ENCODE measurements at places on chromosomes 11 and 22. TPM values are rescaled to one million over a fixed set of nuclear protein-coding genes. Genes with fewer than 3 reads are reported as not detected.

- no peak for DNase-seq
These were observed 39.6 kb downstream of the QSER1 start for GRCh38 chr11:32932196-32932595.

DNA sequence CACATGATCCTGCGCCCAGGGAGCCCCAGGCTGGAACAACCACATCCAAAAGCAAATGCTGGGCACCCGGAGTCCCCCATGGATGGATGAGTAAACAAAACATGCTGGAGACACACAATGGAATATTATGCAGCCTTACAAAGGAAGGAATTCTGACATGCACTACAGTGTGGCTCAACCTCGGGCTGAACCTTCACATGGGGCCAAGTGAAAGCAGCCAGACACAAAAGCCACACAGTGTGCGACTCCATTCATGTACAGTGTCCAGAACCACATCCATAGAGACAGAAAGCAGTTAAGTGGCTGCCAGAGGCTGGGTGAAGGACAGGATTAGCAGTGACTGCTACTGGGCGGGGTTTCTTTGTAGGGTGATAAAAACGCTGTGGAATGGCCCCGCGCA lies 10.1 kb downstream of the POLR3H start:
- DNase-seq, result no peak

GRCh38 chr11:107857550-107858216 lies 904 bp downstream of the SLC35F2 start:
- DNase-seq, result no peak

DNA sequence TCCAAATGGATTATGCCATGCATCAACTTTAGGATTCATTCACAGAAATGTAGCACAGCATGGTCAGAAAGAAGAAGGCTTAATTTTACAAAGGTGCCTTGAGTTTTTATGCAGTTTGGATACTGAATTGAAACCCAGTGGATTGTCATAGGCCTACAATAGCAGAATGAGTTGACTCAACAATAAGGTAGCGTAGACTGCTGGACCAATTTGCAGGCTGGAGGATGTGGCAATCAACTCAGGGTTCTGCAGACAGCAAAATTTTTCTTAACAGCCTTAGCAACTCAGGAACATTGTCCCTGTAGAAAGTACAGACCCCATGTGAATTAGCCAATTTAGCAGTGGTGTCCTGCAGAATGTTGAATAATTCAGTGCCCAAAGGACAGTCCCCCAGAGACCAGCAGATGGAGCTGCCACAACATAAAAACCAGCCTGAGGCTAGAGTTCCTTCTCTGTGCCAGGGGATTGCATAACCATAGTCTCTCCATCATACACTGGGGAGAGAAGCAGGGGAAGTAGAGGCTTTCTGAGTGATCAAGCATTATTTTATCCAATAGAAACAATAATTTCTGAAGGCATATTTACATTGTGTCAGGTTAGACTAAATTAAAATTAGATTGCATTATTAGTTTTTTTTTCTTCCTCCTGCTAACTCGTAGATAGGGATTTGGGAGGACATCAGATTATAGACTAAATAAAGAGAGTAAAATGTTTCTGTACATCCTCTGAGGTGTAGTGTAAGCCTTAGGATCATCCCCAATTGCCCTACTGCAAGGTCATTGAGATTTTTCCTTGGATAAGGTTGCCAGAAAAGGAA lies 20.3 kb upstream of the MRPL17 start:
- peak; percentile 63 for DNase-seq

GRCh38 chr22:41801147-41801819 lies 804 bp downstream of the CCDC134 start:
- no peak for DNase-seq

- no peak for DNase-seq
These were observed 1046.7 kb downstream of the DLG2 start for GRCh38 chr11:84580428-84580827.

DNA sequence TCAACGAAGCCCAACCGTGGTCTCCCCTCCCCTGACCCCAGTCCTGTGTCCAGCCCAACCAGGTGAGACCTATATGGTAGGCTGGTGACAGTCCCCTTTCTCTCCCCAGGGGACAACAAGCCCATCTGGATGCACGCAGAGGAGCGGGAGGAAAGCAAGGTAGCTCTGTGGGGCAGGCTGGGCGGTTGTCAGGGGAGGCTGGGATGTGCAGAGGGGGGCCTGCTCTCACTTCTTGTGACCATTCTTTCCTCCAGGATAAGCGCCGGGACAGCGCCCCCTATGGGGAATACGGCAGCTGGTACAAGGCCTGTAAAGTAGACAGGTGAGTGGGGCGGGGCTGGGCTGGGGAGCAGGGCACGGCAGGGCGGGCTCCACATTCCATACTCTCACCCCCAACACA lies 3.5 kb upstream of the RAB1B start:
- DNase-seq, result no peak

GRCh38 chr22:38946771-38947170 lies 10.6 kb upstream of the APOBEC3A start:
- DNase-seq, result no peak

- no peak for DNase-seq
These were observed 16.9 kb downstream of the CDPF1 start for GRCh38 chr22:46233231-46233630.

DNA sequence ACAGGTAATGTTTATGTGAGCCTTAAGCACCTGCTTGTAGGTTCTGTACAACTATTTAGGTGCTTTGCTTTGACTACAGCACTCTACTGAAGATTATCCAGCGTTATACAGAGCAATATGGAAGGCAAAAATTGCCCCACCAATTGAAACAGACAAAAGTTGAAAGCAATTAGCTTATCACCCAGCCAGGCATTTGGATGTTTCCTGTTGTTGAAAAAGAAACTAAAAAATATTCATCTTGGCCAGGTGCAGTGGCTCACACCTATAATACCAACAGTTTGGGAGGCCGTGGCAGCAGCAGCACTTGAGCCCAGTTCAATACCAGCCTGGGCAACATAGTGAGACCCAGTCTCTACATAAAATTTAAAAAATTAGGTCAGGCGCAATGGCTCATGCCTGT lies 18.5 kb downstream of the ATL3 start:
- no peak for DNase-seq

DNA sequence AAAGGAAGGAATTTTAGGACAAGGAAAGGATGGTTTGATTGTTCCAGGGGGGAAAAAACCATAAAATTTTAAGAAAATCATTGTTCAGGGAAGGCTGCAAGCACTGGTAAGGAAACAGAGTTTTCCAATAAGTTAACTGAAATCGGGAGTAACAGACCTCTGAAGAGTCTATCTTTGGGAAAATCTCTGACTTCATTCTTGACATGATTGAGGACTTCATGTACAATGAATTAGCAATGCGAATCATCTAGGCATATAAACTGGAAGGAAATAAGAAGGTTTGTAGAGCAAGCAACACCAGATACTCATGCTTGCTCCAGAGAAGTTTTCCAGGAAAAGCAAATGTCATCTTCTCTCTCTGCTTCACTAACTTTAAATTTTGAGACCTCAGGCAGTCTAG lies 18.5 kb downstream of the APLP2 start:
- no peak for DNase-seq

DNA sequence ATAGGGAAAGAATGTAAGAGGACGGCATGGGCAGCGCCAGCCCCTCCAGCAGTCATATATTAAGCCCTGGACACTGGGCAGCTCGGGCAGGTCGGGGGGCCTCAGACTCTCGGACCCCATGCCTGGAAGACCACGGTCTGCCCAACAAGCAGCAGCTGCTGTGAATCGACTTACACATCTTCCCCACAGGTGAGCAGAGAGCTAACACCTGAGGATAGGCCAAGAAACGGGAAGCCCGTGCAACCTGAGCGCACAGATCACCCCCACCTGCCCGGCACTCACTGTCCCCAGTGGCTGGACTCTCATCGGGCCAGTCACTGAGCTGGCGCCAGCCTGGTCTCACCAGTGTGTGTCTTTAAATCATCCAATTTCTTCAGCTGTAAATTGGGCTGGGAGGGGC lies 4.7 kb upstream of the TCF20 start:
- DNase-seq, result no peak

DNA sequence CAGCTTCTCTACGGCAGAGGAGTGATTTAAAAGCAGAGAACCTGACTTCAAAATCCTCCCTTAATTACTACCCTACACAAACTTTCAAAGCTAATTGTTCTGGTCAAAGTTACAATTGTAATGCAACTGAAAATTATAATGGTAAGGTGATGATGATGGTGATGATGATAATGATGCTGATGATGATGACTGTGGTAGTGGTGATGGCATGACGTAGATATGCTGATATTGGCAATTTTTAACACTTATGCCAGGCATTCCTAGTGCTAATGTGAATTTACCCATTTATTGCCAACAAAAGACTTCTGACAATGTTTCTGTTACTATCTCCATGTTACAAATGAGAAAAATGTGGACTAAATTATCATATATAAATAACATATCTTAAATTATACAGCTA lies 1831.1 kb downstream of the LRRC4C start:
- DNase-seq, result no peak

- DNase-seq, result no peak
These were observed 224.4 kb upstream of the MTNR1B start for GRCh38 chr11:92744929-92745585.

GRCh38 chr11:19980957-19981669 lies 179.2 kb downstream of the DBX1 start:
- DNase-seq, result peak; percentile 66

- no peak for DNase-seq
These were observed 1.2 kb upstream of the APOBEC3C start for GRCh38 chr22:39012533-39013511.

DNA sequence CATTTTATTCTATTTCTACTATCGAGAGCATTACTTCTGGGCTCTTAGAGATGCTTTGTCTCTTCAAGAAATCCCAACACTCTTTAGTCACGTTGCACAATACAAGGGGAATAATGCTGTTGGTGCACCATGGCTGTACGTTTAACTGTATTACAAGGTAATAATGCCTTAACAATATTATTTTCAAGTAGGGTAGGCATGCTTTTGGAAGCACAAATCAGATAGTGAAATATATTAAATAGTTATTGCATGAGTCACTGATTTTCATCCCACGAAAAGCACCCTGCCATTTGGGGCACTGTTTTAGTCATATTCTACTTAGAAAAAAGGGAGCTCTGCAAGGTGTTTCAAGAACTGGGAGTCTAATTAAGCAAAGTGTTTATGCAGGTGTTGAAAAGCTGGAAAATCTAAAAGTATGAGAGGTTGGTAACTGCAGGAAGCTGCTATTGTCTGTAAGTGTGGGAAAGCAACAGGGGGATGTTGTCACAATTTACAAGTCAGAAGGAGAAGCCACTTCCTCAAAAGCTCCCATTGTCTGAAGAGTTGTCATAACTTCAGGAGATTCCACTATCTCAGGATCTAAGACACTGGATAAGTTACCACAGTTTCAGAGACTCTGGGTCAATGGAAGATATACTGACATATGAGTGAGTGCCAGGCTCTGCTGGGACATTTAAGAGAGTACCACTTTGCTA lies 218.2 kb downstream of the JRKL start:
- DNase-seq, result no peak

GRCh38 chr22:27153386-27153785 lies 496.0 kb downstream of the MIAT start:
- no peak for DNase-seq

DNA sequence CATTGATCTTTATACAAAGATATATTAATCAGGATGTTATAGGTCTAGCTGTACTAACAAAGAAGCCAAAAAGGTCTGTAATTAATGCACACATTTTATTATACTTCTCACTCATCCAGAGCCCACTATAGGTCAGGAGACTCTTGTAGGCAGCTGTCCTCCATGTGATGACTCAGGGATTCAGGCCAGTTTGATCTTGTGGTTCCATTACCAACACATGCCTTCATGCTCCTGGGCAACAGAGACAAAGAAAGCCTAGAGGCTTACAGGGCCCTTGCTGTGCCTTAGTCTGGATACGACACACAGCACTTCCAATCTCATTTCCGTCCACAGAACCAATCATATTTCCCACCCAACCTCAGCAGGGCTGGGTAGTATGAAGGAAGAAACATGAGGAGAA lies 150.3 kb upstream of the NCAM1 start:
- no peak for DNase-seq

GRCh38 chr11:46918083-46918787 lies at the start of gene LRP4:
Gene LRP4 (minus strand): TSS chr11:46918550. CDS start chr11:46918379, 171 bp downstream.
- DNase-seq, result peak; percentile 87

- no peak for DNase-seq
These were observed 751.0 kb downstream of the KCNA4 start for GRCh38 chr11:29265792-29266191.

- no peak for DNase-seq
These were observed 66.5 kb upstream of the PITPNB start for GRCh38 chr22:27985323-27986275.

GRCh38 chr11:104333977-104334376 lies 170.0 kb upstream of the PDGFD start:
- no peak for DNase-seq

Gene MYOD1
- total RNA-seq, result not detected

Gene NFAM1
- total RNA-seq, result 7.9 TPM

Gene AGBL2
- total RNA-seq, result 5.6 TPM

Gene C11orf24
- 31.7 TPM for total RNA-seq

Gene HOATZ
- total RNA-seq, result not detected

Gene OSBP2
- total RNA-seq, result 4.0 TPM

All from kidney (tissue), 22 donors.